MV-4-11 (cell line): ENCODE measurements at places on chromosomes 7 and 10.

DNA sequence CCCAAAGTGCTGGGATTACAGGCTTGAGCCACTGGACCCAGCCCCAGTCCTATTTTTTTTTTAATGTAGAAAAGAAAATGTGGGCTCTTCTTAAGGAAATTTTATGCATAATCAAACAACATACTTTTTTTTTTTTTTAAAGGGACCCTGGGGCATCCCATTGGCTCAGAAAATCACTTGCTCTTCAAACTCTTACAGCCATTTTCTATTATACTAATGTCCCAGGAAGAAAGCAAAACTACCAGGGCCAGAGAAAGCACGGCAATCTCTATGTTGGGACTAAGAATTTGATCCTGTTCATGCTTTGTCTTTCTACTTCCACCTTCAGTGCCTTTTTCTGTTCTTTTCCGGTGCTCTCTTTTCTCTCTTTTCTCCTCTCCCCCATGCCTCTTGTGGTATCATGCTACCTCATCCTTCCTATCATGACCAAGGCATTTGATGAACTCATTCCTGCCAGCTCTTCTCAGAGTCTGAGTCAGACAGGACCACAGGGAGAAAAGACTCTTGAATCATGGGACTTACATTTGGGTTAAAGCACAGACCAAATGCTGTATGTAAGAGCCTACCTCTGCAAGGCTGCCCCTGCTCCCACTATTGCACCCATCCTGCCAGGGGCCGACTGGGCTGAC, 76.4 kb upstream of the CCNY start:
- peak; percentile 20 for DNase-seq

GRCh38 chr10:76195654-76196390, 764.4 kb downstream of the LRMDA start:
- DNase-seq = peak; percentile 86

DNA sequence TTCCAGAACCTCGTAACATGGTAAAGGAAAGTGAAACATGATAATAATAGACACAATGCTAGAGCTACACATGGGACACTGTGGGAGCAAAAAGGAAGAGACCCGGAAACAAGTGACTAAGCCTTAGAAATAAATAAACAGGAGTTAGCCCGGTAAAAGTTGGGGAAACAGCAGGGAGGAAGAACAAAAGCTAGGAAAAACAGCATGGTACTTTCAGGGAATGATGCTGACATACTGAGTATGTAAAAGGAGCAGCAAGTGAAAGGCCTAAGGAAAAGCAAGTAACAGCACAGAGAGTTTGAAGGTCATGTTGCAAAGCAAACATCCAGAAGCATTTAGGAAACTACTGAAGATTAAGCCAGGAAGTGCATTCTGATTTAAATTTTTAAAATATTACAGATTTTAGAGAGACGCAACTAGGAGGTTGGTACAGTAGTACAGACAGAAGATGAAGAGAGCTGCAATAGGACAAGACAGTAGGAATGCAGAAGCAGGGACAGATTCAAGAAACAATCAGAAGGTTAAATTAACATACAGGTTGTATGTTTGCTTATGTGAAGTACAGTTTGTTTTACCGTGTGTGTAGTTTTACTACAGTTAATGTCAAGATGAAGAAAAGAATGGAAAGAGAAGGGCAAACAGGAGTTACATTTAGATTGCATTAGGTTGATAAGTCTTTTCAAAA, 63.7 kb downstream of the ARHGAP12 start:
- DNase-seq = no peak

- no peak for DNase-seq
Observed at GRCh38 chr7:11203683-11204082, 230.0 kb downstream of the PHF14 start.

DNA sequence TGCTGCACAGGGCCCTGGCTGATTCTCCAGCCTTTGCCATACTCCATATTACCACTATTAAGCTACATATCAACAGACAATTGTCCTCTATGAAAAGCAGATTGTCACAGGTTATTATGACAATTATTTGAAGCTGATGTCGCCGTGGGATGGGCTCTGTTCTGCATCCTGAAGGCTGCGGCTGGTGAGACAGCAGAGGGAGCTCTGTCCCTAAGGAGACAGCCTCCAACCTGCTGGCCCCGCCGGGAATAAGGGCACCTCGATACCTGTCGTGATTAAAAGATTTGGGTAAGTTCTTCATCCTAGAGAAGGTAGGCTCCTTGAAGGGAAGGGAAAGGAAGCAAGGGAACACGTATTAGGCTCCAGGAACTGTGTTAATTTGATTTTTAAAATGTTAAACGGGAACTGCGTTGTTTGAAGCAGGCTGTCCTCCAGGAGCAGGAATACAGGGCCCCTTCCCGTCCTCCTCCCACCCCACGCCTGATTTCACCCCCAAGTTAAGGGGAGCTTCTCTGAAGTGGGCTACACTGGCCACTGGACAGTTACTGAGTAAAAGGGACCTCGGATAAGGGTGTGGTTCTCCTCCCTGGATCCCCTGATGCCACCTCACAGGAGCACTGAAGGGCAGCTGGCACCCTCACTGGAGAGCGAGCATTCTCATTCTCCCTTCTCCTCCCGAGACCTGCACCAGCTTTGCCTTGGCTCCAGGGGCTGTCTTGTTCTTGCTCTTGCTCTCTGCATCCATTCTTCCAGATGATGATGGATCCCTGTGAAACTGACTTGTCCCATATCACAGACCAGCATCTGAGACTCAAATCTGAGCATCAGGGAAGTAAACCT, 11.8 kb upstream of the TIAL1 start:
- DNase-seq = no peak
